HCT116 (cell line): ENCODE measurements at places on chromosomes 5 and 9. TPM values are rescaled to one million over a fixed set of nuclear protein-coding genes. Genes with fewer than 3 reads are reported as not detected.

The KIF24 gene
- total RNA-seq: 5.8 TPM

The TMOD1 gene
- total RNA-seq: 4.4 TPM

The MYOT gene
- not detected for total RNA-seq

The WDR38 gene
- not detected for total RNA-seq

The GABRA6 gene
- total RNA-seq: not detected

The SPINK6 gene
- not detected for total RNA-seq

DNA sequence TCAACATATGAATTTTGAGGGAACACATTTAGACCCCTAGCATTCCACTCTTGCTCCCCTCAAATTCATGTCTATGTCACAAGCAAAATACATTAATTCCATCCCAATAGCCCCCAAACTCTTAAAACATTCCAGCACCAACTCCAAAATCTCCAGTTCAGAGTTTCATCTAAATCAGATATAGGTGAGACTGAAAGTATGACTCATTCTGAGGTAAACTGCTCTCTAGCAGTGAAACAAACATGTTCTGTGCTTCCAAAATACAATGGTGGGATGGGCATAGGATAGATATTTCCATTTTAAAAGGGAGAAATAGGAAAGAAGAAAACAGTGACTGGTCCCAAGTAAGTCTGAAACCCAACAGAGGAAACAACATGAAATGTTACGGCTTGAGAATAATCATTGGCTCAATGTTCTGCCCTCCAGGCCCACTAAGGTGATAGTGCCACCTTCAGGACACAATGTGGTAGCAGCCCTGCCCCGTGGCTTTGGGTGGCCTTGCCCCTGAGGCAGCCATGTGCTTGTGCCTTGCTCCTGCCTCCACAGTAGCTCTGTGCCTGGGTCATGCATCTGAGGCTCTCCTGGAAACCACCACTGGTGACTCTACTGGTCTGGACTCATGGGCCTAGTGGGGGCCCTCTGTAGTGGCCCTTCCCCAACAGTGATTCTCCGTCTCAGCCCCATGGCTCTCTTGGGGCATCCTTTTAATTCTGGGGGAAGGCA, 36.4 kb upstream of the IPPK start:
- no peaks in the 10 kb centered on the region for H3K36me3 ChIP-seq
- no peaks in the 10 kb centered on the region for H3K27me3 ChIP-seq
- H3K4me1 ChIP-seq: no peaks in the 10 kb centered on the region; the same call in 1 of the 2 replicates
- no peak overlapping the region for H3K27ac ChIP-seq
- H3K4me3 ChIP-seq: peak overlapping the region; percentile 12; the same call in 1 of the 2 replicates

DNA sequence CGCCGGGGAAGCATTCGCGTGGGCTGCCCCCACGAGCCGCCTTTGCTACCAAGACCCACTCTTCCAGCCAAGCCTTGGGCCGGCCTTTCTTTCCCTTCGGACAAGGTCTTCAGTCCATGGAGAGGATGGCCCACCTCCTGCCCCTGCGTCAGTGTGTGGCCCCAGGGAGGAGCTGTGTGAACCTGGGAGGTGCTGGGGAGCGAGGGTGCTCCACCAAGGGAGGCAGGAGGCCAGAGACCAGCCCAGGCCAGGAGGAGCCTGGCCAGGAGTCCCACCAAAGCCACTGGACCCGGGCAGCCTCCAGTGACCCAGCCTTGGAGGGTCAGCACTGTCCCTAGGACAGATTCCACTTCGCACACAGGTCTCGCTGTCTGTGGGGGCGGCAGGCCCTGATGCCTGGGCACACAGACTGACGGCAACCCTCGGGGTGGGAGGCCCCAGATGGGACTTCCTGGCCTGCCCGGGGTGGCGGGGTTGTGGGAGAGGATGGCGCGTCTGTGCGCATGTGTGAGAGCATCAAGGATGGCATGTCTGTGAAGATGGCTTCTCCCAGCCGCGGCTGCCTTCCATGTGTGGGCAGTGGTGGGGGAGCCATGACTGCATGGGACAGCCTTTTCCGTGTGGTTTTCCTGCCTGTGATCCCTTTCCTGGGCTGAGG, 113.3 kb upstream of the LPCAT1 start:
- H3K27me3 ChIP-seq: no peaks in the 10 kb centered on the region
- no peaks in the 10 kb centered on the region for H3K36me3 ChIP-seq
- no peak overlapping the region; the same call in 1 of the 2 replicates for H3K27ac ChIP-seq
- no peak overlapping the region for H3K4me3 ChIP-seq
- no peaks in the 10 kb centered on the region for H3K4me1 ChIP-seq
- no peak for DNase-seq

DNA sequence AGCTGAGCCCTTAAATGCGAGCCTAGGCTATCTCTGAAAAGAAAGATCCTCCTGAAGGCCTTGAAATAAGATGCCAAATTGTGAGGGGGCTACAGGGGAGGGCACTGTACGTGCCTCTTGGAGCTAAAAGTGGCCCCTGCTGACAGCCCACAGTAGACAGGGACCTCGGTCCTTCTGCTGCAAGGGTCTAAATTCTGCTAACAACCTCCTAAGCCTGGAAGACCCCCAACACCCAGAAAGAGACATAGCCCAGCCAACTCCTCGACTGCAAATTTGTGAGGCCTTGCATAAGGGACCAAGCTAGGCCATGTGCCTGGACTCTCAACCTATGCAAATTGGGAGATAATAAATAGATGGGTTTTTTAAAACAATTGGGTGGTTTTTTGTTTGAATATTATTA, 54.7 kb downstream of the UBE2QL1 start:
- H3K27ac ChIP-seq: no peak overlapping the region
- DNase-seq: no peak
- H3K27me3 ChIP-seq: peaks cover 25% of the 10 kb centered on the region; the same call in 1 of the 2 replicates
- no peaks in the 10 kb centered on the region for H3K36me3 ChIP-seq

- no peak overlapping the region for H3K4me3 ChIP-seq
- no peaks in the 10 kb centered on the region; the same call in 1 of the 2 replicates for H3K27me3 ChIP-seq
- H3K27ac ChIP-seq: no peak overlapping the region
- H3K36me3 ChIP-seq: no peaks in the 10 kb centered on the region
- no peak for DNase-seq
- peaks cover 3% of the 10 kb centered on the region; the same call in 1 of the 2 replicates for H3K4me1 ChIP-seq
These were observed 2.2 kb upstream of the CDX1 start for GRCh38 chr5:150164211-150164980.

DNA sequence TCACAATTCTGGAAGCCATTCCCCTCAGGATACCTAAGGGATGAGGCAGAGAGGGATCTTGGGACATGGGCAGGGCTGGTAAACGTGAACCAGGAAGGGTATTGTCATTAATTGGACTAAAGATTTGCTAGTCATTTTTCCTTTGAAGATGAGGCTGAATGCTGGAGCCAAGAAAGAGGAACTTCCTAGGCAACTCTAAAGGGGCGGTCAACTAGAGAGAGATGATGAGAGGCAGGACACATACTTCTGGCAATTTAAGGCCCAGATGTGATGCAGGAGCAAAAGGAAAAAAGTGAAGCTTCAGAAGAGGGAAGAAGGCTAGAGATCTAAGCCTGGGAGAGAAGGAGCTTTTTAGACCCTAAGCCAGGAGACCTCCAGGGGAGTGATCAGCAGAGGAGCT, 5.6 kb downstream of the GBA2 start:
- no peaks in the 10 kb centered on the region for H3K27me3 ChIP-seq
- H3K27ac ChIP-seq: no peak overlapping the region
- H3K4me1 ChIP-seq: peaks cover 15% of the 10 kb centered on the region

- no peaks in the 10 kb centered on the region for H3K36me3 ChIP-seq
- no peak overlapping the region for H3K27ac ChIP-seq
- H3K27me3 ChIP-seq: no peaks in the 10 kb centered on the region
- no peaks in the 10 kb centered on the region for H3K4me1 ChIP-seq
- no peak overlapping the region for H3K4me3 ChIP-seq
These were observed 256.3 kb downstream of the SMARCA2 start for GRCh38 chr9:2271426-2271825.
